NCI-H187 (cell line): ENCODE measurements at places on chromosomes 2 and 18.

DNA sequence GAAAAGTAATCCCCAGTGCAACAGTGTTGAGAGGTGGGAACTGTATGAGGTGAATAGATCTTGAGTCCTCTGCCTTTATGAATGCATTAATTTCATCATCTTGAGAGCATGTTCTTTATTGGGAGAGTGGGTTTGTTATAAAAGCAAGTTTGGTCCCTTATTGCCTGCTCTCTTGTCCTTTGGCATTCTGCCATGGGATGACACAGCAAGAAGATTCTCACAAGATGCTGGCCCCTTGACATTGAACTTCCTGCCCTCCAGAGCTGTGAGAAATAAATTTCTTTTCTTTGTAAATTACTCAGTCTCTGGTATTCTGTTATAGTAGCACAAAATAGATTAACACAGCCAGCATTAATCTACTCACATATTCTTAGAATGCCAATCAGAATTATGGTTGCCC is 108.6 kb downstream of the EHBP1 start:
- no peak for DNase-seq

GRCh38 chr2:67130531-67131256 is 266.4 kb upstream of the ETAA1 start:
- no peak for DNase-seq

DNA sequence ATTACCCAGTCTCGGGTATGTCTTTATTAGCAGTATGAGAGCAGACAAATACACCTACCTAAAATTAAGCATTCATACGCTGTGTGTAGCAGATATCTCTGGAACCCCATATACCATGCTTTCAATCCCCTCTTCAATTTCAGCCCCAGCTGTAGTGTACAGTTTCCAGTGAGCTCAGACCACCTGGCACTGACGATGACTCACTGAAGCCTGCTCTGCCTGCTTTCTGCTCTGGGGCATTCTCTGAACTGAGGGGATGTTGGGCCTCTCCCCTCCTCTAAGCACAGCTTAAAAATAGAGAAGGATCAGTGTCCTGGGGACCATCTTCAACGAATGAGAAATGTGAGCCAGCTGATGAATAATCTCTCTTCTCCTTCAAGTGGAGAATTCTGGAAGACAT is 8.7 kb upstream of the CCL20 start:
- DNase-seq: no peak

GRCh38 chr18:5673616-5674015 is 129.8 kb upstream of the EPB41L3 start:
- no peak for DNase-seq

DNA sequence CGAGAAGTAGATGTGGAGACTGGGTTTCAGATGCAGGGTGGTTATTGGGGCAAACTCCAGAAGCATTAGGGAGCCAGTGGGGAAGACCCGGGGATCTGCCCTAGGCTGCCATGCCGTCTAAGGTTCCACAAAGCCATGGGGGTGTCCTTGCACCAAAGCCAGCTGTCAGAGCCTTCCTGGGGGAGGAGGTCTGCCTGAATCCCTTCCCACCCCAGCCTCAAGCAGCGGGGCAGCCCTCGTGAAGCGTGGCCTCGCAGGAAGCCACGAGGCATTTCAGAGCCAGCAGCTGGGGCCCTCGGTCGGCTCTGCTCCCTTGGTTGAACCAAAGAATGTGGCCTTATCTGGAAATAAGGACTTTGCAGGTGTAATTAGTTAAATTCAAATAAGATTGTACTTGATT is 51.2 kb upstream of the UBE2F start:
- no peak for DNase-seq

- DNase-seq: no peak
These were observed 24.2 kb upstream of the SPR start for GRCh38 chr2:72863046-72863445.

DNA sequence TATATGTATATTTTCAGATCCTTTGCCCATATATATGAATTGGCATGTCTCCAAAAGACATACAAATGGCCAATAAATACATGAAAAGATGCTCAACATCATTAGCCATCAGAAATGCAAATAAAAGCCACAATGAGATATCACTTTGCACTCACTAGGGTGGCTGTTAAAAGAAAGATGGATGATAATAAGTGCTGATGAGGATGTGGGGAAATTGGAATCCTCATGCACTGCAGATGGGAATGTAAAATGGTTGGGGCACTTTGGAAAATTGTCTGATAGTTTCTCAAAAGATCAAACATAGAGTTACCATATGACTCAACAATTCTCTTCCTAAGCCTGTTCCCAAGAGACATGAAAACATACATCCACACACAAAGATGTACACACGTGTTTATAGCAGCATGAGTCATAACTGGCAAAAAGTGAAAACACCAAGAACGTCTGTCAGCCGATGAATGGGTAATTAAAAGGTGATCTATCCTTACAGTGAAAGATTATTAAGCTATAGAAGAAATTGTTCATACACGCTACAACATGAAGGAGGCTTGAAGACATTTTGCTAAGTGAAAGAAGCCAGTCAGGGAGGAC is 19.7 kb downstream of the NGEF start:
- no peak for DNase-seq

DNA sequence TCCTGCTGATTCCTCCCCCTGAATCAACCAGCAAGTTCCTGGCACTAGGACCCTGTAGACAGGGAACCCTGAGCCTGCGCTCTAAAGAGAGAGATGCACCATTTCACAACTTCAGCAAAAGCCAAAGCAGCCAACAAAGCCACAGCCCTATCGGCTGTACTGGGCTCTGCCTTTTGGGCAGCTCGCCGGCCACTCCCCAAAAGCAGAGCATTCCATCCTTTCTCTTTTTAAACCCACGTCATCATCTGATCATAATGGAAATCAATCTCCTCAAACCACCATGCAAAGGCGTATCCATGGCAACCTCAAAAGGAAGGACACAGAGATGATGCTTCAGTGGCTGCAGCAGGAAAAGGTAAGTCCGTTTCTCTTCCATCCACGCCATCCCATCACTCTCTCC is 5.3 kb upstream of the DCTN1 start:
- DNase-seq: no peak

DNA sequence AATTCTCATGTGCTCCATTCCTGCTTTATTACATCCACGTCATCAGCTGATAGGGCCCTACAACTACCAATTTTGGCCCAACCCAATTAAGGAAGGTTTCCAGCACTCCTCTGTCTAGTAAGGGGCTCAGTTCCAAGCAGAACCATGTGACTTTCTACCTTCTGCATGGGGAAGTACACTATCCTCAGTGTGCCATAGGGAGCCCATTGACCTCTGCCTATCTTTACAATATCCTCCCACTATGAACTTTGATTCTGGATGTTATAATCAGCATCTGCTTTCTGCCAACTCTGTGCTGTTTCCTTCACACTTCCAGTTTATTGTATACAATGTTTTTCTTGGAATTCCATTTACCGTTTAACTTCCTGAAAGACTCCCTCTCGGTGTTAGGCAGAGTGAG is 53.9 kb upstream of the GCFC2 start:
- DNase-seq: no peak

GRCh38 chr18:12455496-12455895 is 47.8 kb downstream of the PRELID3A start:
- DNase-seq: no peak
